ENCODE measurements at places on chromosomes 7 and 10.

- no peak for DNase-seq
Observed at GRCh38 chr10:124743191-124744101, 732 bp downstream of the FAM53B start.

DNA sequence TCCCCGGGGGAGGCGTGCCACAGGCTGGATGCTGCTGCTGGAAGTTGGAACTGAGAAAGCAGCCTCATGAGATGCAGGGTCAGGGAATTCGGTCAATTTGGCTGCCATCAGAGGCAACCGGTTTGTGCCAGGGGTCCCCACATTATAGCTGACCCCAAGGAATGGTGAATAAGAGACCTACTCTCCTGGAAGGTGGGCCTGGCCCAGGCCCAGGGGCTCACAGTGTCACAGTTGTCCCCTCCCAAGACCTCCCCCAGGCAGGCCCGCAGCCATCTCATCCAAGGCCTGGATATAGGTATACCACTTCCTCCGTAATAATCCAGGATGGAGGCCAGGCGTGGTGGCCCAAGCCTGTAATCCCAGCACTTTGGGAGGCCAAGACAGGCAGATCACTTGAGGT lies 114.6 kb downstream of the NPTX2 start:
- no peak for DNase-seq

DNA sequence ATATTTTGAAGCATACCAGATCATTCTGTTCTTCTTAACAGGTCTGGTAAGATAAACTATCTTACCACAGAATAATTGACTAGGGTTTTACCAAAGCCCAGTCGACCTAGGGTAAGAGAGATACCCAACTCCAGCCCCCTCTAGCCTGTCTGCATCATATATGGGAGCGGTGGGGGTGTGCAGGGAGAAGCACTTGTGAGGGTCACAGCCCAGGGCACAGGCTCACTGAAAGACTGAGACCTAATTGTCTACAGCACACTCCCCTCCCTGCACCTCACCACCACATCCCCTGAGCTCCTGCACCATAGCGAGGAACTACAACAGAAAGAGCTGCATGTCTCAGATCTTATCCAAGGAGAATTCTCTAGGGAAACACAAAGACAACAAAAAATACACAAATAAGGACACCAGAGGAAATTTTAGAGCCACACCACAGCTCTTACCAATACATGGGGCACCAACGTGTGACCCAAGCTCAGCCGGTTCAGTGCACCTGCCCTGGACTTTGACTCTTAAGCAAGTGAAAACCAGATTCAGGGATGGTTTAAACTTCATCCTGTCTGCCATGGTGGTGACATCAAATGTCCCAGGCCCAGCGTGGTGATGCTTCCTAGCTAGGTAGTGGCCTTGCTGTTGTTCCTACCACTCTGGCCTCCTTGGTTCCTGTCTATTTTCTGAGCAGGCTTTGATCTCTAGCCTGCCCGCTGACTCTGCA lies 150.8 kb downstream of the HERPUD2 start:
- DNase-seq: no peak

GRCh38 chr10:97828721-97829120 lies 20.9 kb upstream of the GOLGA7B start:
- no peak for DNase-seq

- no peak for DNase-seq
Observed at GRCh38 chr7:80781561-80781979, 137.3 kb downstream of the SEMA3C start.

DNA sequence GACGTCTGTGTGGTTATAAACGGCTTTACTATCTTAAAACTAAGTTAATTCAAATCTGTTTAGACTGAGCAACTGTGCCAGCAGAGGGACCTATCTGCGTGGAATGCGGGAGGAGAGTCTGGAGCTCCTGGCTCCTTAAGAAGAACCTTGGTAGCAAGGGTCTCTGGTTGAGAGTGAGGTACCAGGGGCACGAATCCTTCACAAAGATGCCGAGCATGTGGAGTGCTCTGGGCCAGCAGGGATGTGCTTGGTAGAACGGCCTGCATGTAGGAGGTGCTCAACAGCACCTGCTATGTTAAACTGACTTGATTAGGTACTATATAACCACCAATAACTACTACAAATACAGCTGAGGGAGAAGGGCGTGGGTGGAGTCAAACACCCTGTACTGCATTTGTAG lies 102.6 kb downstream of the VIPR2 start:
- DNase-seq: no peak

DNA sequence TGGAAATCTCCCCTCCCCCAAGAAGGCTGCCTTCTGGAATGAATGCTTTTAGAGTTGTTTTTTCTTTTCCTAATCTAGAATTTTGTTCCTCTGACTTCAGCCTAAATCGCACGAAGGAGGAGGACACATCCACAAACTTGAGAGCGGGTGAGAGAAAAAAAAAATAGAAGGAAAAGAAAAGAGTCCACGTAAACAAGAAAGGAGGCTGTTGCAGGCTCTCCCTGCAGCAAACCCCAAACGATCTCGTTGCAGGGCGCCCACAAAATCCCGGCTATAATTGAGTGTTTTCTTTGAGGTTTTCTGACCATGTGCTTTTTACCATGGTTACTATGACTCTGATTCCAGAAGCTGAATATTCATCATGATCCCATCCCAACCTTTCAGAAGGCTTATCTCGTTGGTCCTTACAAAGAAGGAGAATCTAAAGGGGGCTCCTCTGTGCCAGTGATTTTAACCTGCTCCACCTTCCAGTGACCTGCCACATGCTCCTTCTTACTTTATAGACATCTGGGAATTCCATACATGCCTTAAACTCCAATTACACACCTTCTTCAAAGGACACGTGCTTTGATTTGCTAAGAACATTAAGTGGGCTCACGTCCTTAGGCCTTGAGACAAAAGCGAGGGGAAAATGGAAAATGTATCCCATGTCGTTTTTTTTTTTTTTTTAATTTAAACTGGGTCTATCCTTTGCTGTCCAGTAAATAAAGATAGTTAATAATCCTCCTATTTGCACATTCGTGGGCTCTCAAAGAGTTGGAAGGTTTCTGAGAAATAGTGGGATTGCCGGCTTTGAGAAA lies 5.8 kb downstream of the TWIST1 start:
- DNase-seq: no peak

GRCh38 chr10:96765406-96766240 lies 45.3 kb upstream of the PIK3AP1 start:
- DNase-seq: no peak

GRCh38 chr10:77334501-77334900 lies 303.1 kb downstream of the KCNMA1 start:
- no peak for DNase-seq

DNA sequence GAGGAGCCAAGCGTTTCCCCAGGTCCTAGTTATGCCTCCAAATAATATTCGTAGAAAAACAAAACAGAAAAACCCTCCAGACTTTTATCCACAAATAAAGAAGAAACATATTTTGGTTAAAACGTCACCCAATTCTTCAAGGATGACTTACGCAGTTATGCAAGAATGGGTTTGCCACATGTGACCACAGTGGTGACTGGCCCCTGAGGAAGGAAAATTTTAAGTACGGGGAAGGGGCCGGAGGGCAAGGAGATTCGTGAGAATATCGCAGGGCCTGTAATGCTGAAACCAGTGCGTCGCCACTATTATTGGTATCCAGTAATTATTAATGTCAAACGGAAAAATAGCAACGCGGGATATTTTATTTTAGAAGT lies 537 bp upstream of the MRPS24 start:
- no peak for DNase-seq

Measured in putamen (tissue), 1 donor.